Substantia nigra (tissue), 51 donors: ENCODE measurements at places on chromosomes 5 and 9.

DNA sequence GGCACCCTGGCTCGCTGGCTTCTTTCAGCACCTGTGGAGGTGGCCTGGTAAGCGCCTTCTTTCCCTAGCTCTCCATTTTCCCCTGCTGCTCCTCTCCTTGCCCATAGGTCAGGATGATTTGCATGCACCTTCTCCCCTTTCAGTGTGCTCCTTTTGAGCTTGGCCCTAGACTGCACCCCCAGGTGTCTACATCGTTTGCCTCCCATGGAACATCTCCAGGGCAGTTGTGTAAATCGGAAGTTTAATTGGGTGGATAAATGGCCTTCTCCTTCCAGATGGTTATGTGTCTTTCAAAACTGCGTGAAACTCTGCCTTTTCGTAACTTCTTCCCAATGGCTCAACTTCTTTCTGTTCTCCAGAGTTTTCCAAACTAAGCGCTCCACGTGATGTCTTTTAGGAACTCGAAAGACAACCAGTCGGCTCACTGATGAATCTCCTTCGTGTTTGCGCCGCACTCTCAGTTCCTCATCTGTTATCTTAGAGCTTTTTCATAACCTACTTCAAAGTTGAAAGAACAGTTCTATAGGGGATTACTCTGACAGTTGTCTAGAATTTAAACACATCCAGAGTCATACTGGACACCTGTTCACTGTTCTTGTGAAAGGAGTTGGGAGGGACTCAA lies 1.7 kb downstream of the ADAMTS19 start:
- DNase-seq: no peak

DNA sequence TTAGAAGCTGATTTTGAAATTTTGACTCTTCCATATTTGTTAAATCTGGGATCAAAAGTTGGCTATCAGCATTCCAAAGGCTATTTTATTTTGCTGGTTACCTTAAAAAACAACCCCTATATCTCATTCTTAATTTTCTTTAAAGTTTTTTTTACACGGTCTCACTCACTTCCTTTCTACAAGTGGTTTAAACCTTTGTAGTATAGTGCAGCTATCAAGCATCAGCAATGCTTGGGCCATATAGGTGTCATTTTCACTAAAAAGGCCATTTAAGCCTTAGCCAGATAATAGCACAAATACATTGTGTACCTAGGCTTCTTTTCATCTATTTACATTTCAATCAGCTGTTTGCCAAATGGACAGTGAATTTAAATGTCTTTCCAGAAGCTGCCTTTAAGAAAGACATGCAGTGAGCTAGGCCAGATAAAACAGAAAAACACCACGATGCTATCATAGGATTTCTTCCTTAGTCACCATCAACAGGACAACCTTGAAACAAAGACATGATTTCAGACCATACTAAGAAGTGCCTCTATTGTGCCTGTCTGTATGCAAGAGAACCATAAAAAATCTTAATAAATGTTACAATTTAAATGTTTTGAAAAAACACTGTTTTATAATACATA lies 104.2 kb downstream of the RAPGEF6 start:
- no peak for DNase-seq

DNA sequence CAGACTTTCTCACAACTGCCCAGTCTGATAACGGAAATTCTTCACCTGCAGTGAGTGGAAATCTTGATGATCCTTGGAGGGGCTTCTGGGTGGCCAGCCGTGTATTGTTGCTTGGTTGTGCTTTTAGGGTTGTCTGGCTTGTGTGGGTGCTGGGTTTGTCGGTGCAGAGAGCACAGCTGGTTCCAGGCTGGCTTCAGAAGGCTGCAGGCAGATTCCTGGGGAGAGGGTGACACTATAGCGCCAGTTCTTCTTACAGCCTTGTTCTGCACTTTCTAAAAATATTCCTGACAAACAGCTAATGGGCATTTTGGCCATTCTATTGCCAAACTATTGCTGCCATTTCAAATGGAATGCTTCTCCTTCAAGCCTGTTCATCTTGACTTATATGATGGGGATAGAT lies 99.3 kb downstream of the PDZD2 start:
- no peak for DNase-seq

DNA sequence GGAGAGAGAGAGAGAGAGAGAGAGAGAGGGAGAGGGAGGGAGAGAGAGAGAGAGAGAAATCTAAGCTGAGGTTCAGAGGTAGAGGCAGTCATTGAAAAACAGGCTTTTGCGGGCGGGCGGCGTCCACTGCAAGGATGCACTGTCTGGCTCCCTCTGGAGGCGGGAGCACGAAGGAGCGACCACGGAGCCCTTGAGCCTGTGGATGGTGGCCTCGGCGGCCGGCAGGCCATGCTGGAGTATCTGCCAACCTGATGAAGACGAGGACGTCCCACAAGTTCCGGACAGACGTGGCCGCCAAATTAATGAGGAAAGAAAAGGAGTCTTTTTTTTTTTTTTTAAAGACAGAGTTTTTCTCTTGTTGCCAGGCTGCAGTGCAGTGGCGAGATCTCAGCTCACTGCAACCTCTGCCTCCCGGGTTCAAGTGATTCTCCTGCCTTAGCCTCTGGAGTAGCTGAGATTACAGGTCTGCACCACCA lies 2.2 kb upstream of the CCDC125 start:
- peak; percentile 78 for DNase-seq

DNA sequence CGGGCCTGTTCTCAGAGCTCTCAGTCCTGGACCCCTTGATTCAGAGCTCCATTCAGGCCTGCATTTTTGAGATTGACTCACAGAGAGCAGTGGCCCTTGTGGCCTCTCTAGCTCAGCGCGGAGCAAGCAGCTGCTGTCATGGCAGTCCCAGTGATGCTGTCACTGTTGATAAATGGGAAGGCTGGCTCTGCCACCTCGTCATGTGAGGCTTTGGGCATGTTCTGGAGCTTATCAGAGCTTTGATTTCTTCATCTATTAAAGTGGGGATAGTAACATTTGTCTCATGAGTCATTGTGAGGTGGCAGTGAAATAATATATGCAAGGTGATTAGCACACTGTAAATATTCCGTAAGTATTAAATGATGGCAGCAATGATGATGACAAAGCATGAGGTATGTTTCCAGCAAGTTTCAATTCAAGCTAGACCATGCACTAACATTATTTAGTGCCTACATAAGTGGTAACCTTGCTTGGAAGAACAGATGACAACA lies 126.4 kb upstream of the CXCL14 start:
- DNase-seq: no peak

- DNase-seq: peak; percentile 45
Observed at GRCh38 chr9:83219154-83219923, 156.4 kb upstream of the RASEF start.

GRCh38 chr5:52073993-52074689 lies 690.9 kb downstream of the ISL1 start:
- DNase-seq: no peak

DNA sequence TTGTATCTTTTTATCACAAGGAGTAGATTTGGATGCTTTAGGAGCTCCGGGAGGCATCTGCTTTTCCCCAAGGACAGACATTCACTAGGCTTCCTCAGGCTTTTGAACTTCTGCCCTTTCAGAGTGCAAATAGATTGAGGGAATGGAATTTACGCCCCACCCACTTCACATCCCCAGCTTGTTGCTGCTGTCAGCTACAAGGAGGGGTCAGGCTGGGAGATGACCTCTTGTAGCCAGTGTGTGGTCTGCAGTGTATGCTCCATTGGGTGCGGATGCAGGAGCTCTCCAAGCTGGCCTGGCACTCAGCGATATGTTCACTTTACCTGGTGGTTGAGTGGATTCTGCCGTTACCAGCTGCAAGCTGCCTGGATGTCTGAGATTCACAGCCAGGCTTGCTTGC lies 6.4 kb downstream of the TNFSF15 start:
- DNase-seq: no peak

DNA sequence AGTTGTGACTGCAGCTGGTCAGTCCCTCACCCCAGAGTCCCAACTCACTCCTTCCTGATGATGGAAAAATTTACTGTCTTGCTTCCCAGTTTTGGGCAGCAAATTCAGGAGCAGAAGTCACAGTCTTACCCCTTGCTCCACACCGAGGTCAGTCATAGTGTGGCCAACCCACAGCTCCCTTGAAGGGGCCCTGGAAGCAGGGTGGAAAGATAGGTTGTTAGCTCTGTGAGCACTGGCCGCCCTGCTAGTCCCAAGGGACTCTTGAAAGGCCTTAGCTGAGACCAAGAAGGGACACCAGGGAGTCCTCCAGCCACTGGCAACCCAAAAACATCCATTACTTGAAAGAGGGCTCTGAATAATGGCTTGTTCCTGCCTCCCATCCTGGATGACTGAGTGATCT lies 40.0 kb downstream of the GSN start:
- DNase-seq: no peak

- DNase-seq: no peak
Observed at GRCh38 chr5:31124026-31124425, 69.5 kb upstream of the CDH6 start.

DNA sequence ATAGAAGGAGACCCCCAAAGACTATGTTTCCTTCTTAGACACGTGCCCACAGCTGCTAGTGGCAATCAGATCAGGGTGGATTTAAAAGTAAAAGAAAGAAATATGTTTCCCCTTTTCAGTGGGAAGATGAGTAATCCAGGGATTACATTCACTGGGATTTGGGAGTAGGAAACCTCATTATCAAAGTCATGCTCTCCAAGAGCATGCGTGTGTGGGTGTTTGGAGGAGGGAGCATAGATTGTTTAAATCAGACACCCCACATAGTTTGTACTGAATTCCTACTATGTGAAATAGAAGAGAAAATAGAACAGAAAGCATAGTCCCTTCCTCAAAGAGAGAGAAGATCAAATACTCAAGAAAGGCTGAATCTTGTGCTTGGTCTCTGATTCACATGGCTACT lies 65.5 kb upstream of the TBCA start:
- DNase-seq: no peak

DNA sequence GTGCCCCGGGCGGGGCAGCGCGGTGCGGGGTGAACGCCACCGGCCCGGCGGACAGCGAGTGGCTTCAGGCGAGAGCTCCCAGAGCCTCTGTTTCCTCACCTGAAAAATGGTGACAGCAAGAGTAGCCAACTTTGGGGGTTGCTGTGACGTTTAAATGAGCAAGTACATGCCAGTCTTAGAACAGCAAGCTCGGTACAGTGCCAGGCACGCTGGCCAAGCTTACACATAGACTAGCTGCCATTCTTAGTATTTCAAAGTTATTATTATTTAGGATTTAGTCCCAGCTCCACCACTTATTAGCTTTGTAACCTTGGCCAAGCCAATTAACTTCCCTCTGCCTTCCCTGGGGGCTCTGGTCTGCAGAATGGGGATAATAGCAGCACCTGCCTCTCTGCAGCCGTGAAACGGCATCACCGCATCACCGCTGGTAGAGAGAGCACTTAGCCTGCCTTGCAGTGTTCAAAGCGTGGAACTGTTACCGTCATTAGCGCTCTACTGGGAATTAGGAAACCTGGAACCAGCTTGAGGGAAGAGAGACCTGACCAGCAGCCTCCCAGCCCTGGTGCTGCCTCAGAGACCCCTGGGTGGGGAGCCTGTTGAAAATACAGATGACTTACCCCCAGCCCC lies at the start of gene C9orf50:
C9orf50 (minus strand) TSS at position 433 of the 627 bp plus-strand sequence. CDS start 527 bp downstream, outside the sequence.
- DNase-seq: no peak

- peak; percentile 18 for DNase-seq
Observed at GRCh38 chr5:72167804-72168203, 60.5 kb downstream of the MAP1B start.

DNA sequence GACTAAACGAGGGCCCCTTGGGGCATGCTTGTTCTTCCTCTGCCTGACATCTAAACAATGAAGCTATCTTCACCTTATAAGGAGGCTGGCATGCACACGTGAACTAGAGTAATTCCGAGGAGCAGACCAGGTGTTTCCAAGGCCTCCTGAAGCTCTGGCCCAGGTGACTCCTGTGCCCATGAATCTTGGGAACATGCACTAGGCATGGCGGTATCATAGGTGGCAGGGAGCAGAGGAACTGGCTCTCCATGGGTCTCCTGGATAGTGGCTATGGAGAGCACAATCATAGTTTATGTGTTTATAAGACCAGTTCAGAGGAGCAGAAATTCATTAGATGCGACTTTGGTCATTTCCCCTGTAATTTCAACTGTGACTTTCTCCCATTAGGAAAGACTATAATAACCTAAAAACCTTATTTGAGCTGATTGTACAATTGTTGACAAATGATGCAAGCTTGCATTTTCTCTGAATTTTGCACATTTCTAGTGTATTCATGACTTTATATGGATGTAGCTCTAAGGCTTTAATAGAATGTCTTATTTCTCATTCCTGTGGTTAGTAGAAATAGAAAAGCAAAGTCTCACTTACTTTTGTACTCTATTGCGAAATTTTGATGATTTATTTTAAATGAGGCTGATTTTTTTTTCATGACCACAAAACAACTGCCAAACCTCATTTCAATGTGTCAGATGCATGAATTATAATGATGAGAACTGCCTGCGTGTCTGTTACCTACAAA lies 135.3 kb upstream of the RPS23 start:
- DNase-seq: no peak

DNA sequence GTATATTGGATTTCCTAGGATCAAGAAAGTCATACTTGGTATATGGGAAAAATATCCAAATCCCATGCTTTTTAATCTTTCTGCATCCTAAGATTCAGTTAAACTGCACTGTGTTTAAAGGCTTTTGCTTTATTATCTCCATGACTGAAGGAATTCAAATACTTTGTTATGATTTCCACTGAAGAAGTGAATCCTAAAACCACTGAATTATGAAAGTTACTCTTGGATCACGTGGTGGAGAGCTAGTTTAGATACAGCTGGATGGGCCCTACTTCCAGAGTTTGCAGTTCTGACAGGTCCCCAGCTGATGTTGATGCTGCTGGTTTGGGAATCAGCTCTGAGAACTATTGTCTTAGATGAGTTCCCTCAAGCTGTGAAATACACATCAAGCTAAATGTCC lies 5.0 kb downstream of the DAB2 start:
- no peak for DNase-seq
